Left cardiac atrium (tissue), 4 donors: ENCODE measurements at places on chromosomes 16 and 17. TPM values are rescaled to one million over a fixed set of nuclear protein-coding genes. Genes with fewer than 3 reads are reported as not detected.

DNA sequence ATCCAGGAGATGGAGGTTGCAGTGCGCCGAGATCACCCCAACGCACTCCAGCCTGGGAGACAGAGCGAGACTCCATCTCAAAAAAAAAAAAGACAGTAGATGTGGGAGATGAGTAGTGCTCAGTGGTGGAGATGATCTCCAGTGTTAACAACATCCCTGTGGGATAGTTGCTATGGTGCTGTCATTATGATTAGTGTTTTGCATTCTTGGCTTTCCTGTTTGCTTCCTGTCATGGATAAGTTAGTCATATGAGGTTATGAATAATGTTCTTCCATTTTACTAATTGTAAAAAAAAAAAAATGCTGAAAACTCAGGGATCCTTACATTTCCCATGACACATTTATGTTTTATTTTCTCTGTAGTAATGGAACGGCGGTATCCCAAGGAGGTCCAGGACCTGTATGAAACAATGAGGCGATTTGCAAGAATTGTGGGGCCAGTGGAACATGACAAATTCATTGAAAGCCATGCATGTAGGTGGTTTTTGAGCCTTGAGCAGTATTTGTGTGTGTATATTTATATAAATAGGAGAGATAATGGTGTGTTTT, 24.5 kb upstream of the DUSP14 start:
- no peak for DNase-seq

- no peak for DNase-seq
Observed at GRCh38 chr16:662597-662996, 5.3 kb upstream of the RHOT2 start.

- DNase-seq, result no peak
Observed at GRCh38 chr17:30363715-30364202, 15.0 kb upstream of the CPD start.

GRCh38 chr17:40456396-40456951, 13.2 kb downstream of the IGFBP4 start:
- no peak for DNase-seq

GRCh38 chr16:57529391-57530103, 6.8 kb downstream of the CCDC102A start:
- peak; percentile 12 for DNase-seq

GRCh38 chr16:50466170-50466569, 82.0 kb upstream of the NKD1 start:
- no peak for DNase-seq

- DNase-seq, result no peak
Observed at GRCh38 chr17:50289278-50289677, 15.0 kb downstream of the TMEM92 start.

GRCh38 chr17:30808785-30809286, 15.7 kb downstream of the CRLF3 start:
- no peak for DNase-seq

GRCh38 chr16:67248401-67249177, at the start of gene SLC9A5:
SLC9A5 (plus strand) TSS chr16:67248979; CDS start chr16:67249015, 36 bp downstream.
- peak; percentile 43 for DNase-seq

The FOXN1 gene
- total RNA-seq, result not detected

The AOC2 gene
- 3.8 TPM for total RNA-seq

The SRCIN1 gene
- 3.0 TPM for total RNA-seq
